Activated CD4-positive, alpha-beta T cell treated with anti-CD3 and anti-CD28 coated beads, Interleukin-2, amount 10 ng/mL, durations not matched to agents 24 days and 14 days (primary cell): ENCODE measurements at places on chromosomes 6 and 20. TPM values are rescaled to one million over a fixed set of nuclear protein-coding genes. Genes with fewer than 3 reads are reported as not detected.

The ISM1 gene
- 5.3 and 5.4 TPM in 2 replicates for total RNA-seq

The COL19A1 gene
- not detected in 2 replicates for total RNA-seq

The DSP gene
- 0.02 TPM in 1 of 2 replicates, not detected in the other for total RNA-seq

The PRKN gene
- total RNA-seq = not detected in 2 replicates

The HMGCLL1 gene
- not detected in 2 replicates for total RNA-seq

The LTV1 gene
- total RNA-seq = 61.3 and 63.8 TPM in 2 replicates
